ENCODE measurements at places on chromosomes 13 and 19. TPM values are rescaled to one million over a fixed set of nuclear protein-coding genes. Genes with fewer than 3 reads are reported as not detected.

DNA sequence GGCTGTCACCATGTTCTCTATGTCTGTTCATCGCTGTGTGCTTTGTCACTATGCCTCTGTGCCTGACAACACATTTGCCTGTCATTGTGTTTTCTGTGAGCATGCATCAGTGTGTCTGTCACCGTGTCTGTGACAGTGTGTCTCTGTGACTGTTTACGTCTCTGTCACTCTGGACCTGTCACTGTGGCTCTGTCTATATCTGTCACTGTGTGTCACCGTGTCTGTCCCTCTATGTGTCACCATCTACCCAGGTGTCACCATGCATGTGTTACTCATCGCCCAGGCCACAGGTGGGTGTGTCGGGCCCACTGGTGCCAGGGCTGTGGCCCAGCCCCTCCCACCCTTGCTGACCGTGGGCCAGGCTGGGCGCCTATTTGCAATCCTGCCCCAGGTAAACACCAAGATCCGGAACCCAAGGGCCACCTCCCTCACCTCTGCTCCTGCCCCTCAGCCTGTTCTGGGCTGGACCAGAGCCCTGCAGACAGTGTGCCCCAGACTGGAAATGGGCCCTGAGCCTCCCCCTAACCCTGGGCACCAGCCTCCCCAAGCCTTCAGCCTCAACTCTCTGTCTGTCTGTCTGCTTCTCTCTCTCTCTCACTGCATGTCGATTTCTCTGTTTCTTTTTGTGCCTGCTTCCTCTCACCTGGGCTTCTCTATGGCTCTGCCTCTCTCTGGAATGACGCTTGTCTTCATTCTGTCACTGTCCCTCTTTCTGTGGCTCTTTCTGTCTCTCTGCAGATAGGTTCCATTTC lies 7.7 kb downstream of the IRF2BP1 start:
- H3K4me1 ChIP-seq, result no peaks in the 10 kb centered on the region
- no peak overlapping the region for H3K27ac ChIP-seq

GRCh38 chr13:102770435-102770834 lies 3.2 kb downstream of the TEX30 start:
- no peak overlapping the region for H3K27ac ChIP-seq
- DNase-seq, result no peak
- no peaks in the 10 kb centered on the region for H3K4me1 ChIP-seq
- no peak overlapping the region for H3K4me3 ChIP-seq

The APOC4 gene
- total RNA-seq, result not detected

DNA sequence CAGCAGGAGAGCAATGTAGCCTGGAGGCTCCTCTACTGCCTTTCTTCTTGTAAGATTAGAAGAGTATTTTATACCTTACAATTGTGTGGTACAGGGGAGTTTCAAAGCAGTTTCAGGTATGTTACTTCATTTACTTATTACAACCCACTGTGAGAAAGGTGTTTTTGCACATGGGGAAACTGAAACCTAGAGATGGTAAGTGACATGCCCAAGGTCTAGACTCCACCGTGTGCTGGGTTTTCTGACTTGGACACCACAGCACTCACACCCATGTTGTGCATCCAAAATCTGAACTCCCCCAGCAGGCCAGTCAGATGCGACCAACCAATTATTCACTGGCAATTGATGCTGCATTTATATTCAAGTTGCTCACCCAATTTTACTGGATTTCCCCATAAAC lies 22.8 kb downstream of the ERICH6B start:
- no peak overlapping the region for H3K4me3 ChIP-seq
- no peaks in the 10 kb centered on the region for H3K27me3 ChIP-seq
- DNase-seq, result no peak
- no peaks in the 10 kb centered on the region for H3K4me1 ChIP-seq
- H3K36me3 ChIP-seq, result no peaks in the 10 kb centered on the region

The GNA15 gene
- 3.0 TPM for total RNA-seq

DNA sequence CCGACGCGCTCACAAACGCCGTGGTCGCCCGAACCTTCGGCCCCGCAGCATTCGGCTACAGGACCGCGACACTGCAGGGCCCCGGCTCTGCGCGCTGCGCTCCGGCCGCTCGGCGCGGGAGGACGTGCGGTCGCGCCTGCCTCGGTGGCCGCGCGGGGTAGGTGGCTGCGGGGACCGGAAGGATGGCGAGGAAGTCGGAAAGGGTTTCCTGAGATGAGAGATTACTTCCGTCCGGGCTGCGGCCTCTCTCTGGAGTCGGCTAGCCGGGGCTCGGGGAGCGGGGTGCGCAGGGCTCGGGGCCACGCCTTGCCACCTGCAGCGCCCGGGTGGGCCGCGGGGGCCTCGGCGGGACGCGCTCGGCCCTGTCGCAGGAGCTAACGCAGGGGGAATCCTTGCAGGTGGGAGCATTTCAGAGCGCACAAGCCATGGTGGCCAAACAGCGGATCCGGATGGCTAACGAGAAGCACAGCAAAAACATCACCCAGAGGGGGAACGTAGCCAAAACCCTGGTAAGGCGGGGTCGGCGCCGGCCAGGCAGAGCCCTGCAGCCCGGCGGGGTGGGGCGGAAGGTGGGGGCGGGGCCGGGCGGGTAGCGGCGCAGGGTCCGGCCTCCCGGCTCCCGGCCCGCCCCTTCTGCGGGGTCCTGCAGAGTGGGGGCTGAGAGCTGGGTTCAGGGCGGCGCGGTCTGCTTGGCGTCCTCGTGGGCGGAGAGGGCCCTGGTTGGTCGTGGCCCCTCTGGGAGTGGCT lies at the start of gene SERP2:
Gene SERP2, plus strand, starts transcription at position 224 of the 747 bp plus-strand sequence. Its CDS starts 202 bp downstream, at position 426.
- no peak for DNase-seq
- H3K27me3 ChIP-seq, result no peaks in the 10 kb centered on the region
- H3K27ac ChIP-seq, result peak within 1 kb of the TSS; percentile 79
- no peaks in the 10 kb centered on the region for H3K36me3 ChIP-seq
- H3K4me3 ChIP-seq, result peak within 1 kb of the TSS; percentile 55

The IL17D gene
- total RNA-seq, result 1.9 TPM

DNA sequence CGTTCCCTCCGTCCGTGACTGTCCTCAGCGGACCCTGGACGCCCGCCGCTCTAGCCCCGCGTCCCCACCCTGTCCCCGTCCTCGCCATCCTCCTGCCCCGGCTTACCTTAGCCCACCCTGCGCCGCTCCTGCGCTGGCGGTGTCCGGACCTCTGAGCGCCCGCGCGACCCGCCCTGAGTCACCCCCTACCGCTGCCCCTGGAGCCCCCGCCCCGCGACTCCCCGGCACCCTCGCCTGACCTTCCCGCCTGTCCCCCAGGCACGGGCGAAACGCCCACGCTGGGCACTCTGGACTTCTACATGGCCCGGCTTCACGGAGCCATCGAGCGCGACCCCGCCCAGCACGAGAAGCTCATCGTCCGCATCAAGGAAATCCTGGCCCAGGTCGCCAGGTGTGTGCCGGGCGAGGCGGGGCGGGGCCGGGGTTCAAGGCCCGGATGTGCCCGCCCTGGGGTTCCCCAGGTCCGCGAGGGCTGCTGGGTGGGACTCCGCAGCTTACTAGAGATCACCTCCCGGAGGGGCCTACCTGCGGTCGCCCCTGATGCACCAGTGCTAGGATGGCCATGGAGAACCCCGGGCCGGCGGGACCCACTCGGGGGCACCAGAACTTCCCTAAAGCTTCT lies 5.1 kb downstream of the HMG20B start:
- no peak overlapping the region for H3K27ac ChIP-seq
- DNase-seq, result no peak
- peaks cover 5% of the 10 kb centered on the region for H3K36me3 ChIP-seq
- H3K27me3 ChIP-seq, result no peaks in the 10 kb centered on the region

The ZNF708 gene
- 3.6 TPM for total RNA-seq

DNA sequence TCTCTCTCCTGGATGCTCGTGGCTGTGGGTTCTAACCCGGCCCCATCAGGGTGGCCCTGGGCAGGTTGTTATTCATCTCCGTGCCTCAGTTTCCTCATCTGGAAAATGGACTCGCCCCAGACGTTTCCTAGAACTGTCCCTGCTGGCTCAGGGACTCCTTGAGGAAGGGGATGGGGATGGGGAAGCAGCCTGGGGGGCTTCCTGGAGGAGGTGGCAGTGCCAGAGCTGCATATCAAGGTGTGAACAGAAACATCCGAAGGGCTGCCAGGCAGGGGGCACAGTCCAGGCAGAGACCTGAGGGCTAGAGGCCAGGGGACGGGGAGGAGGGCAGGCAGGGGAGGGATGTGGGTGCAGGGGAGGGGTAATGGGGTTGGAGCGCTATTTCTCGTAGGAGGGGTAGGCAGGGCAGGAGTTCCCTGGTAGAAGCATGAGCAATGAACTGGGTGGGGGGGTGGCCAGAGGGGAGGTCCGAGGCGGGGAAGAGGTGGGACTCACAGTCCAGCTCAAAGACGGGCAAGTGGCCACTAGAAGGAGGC lies 3.6 kb upstream of the ELANE start:
- no peak for DNase-seq
- H3K4me3 ChIP-seq, result no peak overlapping the region
- peak overlapping the region; percentile 23 for H3K27ac ChIP-seq
- no peaks in the 10 kb centered on the region for H3K36me3 ChIP-seq
- peaks cover 30% of the 10 kb centered on the region for H3K4me1 ChIP-seq
- peaks cover 12% of the 10 kb centered on the region for H3K27me3 ChIP-seq

Measured in right atrium auricular region (tissue), 2 donors.